ENCODE measurements at places on chromosomes 12 and 14.

DNA sequence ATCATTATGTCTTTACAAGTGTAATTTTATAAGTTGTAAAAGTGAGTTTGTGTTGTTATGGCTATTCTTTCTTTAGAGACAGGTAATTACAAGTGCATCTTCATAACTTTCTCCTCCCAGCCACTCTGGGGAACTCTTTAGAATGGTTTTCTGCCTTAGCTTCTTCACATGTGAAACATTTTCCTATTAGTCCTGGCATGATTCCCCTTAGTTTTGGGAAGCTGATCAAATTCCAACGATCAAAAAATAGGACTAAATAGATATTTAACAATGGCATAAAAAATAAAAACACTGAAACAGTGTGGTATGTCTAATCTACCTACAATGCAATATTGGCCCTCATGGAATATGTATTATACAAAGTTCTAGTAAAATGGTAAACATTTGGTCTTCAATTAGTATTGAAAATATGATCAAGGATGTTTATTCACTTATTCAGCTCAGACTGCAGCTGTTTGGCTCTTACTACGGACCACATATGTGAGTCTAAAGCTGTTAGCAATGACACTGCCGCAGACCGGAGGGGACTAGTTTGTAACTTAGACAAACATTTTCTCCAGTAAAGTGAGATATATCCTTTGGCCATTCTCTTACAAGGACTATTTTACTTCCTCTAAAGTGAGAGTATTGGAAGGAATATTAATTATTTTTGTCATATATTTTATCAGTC, 890.8 kb upstream of the USP15 start:
- no peak for DNase-seq

GRCh38 chr12:53004582-53004981, 1.7 kb upstream of the EIF4B start:
- no peak for DNase-seq

DNA sequence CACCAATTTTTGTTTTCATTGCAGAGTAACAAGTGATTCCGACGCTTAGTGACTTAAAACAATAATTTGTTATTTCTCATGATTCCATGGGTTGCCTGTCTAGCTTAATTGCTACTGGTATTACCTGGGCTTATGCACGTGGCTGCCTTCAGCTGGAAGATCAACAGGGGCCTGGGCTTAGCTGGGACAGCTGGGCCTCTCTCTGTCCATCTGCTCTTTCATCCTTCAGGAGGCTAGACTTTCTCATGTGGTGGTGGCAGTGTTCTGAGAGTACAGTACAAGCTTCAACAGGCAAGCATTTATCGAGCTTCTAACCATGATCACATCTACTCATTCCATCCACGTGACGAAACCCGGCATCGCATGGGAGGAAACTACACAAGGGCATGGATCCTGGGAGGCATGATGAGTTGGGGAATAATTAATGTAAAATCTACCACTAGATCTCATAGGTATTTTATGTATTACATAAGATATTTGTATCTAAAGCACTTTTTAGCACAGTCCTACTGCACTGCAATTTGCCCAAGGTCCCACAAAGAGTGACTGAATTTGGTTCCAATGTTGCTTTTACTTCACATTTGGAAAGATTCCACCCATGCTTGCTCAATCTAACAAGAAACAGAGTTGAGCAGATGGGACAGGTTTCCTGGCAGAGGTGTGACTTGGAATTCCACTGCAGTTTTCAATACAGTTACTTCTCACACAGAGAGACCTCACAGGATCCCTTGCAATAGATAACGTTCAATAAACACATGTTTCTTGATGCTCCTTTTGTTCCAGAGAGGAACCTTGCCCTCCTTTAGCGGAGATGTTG, 153.1 kb upstream of the FRMD6 start:
- DNase-seq = no peak

DNA sequence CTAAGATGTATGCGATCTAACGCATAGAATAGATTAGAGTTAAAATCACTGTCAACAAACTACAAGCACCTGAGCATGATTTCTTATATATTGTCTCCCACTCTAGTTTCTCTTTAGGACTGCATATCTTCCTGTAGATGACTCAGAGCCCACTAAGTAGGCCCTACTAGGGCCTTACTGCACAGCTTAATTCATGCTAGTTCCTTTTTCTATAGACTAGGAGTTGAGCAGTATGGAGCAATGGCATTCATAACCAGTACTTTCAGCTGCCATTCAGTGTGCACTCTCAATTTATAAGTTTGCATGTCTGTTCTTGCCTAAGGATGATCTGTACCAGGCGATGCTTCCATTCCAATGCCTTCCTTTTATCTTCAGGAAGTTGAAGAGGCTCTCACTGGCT, 103.5 kb downstream of the METTL25 start:
- DNase-seq = no peak

DNA sequence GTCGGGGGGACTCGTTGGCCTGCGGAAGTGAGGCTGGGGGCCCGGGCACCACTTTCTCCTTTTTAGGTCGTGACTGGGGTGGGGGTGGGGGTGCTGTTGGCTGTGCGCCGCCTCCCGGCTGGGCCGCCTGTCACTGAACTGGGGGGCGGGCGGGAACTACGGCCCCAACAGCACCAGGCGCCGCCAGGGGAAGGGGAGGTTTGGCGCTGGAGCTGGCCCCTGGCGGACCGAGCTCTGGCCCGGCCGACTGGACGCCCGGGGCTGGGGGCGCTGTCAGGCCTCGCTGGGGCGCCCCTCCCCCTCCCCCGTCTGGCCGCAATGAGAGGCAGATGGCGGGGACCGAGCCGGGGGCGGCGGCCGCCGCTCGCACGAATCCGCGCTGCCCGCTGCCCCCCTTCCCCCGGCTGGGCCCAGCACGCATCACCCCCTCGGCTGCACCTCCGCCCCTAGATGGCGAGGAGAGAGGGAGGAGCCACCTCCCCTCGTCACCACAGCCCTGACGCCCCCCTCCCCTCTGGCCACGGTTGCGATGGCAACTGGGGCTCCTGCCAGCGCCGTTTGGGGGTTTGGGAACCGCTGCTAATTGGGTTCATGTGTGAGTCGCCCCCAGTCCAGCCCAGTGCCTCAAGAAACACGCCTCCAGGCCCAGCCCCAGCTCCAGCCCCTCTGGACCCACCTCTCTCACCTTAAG, 723 bp downstream of the NFATC4 start:
- no peak for DNase-seq

DNA sequence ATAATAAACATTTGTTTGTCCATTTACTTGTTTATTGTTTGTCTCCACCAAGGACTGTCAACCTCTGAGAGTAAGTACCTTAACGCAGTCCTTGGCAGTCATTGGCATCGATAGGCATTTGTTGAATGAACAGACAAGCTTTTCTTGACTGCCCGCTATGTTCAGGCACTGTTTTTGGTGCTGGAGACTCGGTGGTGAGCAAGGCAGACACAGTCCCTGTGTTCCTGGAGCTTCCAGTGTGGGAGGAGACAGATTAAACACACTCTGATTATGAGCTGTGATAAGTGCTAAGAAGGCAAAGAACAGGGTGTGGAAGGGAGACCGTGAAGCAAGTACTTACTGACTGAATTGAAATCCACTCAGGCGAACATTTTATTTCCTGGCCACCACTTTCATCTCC, 1.2 kb downstream of the ATP6V0A2 start:
- no peak for DNase-seq

DNA sequence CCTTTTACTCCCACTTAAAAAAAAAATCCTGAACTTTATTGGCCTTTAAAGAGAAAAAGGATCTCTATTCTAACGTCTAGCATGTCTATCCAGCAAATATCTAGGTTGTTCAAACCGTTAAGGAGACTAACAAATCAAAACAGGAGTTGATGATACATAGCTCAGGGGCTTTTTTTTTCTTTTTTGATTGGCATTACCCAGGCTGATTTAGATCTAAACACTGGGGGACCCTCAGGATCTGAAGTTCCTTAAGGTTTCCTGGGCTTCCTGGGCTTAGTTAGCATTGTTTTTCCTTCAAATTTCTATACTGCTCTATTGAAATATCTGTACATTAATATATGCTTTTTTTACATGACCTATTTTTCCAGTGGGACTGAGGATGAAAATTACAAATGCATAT, 42.3 kb downstream of the EFCAB11 start:
- no peak for DNase-seq

DNA sequence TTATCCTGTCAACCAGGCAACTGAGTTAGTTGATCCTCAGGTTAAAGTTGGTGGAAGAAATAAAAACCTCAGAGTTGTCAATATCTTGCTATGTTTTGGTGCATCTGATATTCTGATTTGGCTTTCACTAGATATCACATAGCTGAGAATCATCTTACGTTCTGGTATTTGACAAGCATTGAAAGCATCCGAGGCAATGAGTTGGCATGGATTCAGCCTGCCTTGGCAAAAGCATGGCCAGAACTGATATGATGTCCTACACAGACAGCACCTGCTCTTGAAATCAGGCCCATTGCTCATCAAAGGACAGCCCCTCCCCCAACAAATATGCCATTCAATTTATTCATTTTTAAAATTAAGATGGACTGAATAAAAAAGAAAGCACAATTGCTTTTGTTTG, 320.7 kb upstream of the ATP2B1 start:
- DNase-seq = no peak

- DNase-seq = no peak
Observed at GRCh38 chr12:67457136-67457535, 188.0 kb downstream of the CAND1 start.

DNA sequence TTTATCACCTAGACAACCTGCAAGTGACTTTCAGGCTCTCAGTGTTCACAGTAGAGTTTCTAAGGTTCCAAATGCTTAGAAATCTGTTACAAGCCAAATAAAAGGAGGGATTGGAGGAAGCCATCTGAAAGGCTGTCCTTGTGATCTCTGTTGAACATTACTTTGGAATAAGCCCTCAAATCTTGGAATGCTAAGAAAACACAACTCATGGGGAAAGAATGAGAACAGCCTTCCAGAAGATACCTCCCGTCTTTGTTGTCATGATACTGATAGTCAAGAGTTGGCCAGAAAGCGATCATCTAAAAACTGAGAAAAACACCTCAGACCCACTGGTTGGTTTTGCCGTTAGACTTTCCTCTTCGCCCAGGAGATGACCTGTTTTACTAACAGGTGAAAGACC, 44.4 kb upstream of the KCNK13 start:
- no peak for DNase-seq

- no peak for DNase-seq
Observed at GRCh38 chr14:73428353-73428824, 30.0 kb downstream of the NUMB start.

DNA sequence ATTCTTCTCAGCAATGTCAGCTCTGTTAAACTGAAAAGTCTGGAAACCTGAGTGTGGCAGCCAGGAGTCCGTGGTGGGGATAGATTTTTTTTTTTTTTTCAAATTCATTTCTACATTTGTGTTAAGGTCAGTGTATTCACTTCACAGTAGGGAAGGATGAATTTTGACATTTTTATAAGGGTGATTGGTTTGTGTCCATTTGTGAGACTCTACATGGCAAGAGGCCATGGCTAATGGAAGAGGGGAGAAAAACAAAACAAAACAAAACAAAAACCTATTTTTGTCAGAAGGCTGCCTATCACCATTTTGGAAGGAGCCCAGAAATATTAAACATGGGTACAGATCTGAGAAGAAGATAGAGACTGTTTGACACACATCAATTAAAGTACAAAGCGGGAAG, 176.1 kb downstream of the RMST start:
- DNase-seq = no peak

- no peak for DNase-seq
Observed at GRCh38 chr12:24246934-24247333, 297.5 kb upstream of the SOX5 start.

DNA sequence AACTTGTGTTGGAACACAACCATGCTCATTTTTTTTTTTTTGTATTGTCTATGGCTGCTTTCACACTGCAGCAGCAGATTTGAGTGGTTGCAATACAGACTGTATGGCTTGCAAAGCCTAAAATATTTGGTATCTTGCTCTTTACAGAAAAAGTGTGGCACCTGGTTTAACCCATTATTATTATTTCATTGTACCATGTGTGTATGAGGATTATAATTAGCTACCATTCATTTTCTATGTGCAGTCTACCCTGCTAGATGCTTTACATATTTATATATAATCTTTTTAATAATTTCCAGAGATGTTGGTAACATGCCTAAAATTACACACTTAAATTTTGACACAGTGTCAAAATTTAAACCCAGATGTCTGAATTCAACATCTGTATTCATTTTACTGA, 37.7 kb downstream of the SPATS2 start:
- no peak for DNase-seq

DNA sequence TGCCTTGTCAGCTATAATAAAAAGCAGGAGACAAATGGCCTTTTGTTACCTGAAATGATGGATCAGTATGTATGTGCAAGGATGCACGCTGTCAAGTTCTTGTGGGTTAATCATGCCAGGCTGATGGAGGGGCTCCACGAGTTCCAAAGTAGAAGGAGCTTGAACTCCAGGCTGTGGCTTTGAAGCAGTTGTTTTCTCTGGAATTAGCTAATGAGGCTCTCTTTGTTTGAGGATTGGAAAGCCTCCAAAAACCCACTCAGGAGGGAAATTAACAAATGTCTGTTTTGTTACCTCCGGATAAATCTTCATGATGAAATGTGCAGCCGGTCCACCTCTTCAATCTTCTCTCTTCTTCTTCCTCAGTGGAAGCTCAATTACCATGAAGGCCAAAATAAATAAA, 605.5 kb downstream of the DIO2 start:
- DNase-seq = no peak

- no peak for DNase-seq
Observed at GRCh38 chr12:113439606-113440030, 17.4 kb downstream of the SDSL start.

DNA sequence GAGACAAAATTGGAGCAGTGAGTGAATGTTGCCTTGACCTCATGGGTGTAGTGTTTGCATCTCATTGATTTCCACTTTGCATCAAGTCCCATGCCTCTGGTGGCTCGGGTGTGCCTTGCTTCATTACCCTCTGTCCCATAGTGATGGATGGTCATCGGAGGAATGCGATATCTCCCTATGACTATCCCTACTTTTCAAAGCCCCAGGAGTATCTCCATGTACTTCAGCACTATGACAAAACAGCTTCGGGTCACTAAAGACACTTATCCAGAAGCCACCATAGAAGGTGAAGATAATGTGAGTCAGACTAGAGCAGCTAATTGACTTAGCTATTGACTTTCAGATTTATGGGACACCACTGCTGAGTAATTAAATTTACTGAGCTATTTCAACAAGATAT, 355.1 kb upstream of the CCDC196 start:
- no peak for DNase-seq

GRCh38 chr14:68285421-68286179, 466.0 kb downstream of the RAD51B start:
- DNase-seq = peak; percentile 20

GRCh38 chr12:52041695-52042123, 9.5 kb upstream of the NR4A1 start:
- no peak for DNase-seq

- no peak for DNase-seq
Observed at GRCh38 chr12:59087077-59087673, 166.9 kb upstream of the LRIG3 start.

DNA sequence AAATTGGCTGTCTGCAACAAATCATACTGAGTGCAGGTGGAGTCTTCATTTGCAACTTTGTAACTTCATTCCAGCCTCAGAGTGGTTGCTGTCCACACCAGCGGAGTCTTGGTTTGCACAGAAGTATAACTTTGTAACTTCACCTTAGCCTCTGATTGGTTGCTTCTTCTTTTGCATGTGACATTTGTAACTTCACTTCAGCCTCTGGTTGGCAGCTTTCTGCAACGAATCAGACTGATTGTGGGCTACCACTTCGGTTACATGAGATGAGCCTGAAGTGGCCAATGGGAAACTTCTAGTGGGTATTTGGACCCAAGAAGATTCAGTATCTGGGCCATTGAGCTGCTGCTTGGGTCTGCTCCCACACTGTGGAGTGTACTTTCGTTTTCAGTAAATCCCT, 17.8 kb downstream of the RASSF8 start:
- DNase-seq = no peak

Data from activated T-helper 1 cell treated with Interleukin-2 at 50 U/mL for 16 hours (primary cell).